ENCODE measurements at places on chromosomes 1 and 21. TPM values are rescaled to one million over a fixed set of nuclear protein-coding genes. Genes with fewer than 3 reads are reported as not detected.

Gene ERVH48-1
- not detected for total RNA-seq

Gene C1orf226
- total RNA-seq, result 0.32 TPM

Gene SPATA17
- not detected for total RNA-seq

Gene KRTAP13-2
- not detected for total RNA-seq

Gene LCE2B
- not detected for total RNA-seq

Gene KRTAP13-3
- total RNA-seq, result not detected

Gene HSF2BP
- 0.76 TPM for total RNA-seq

Gene CD52
- not detected for total RNA-seq

Gene F11R
- total RNA-seq, result 84.2 TPM

Gene FTCD
- not detected for total RNA-seq

Gene PTPRU
- total RNA-seq, result 7.6 TPM

Gene ITGB2
- 0.16 TPM for total RNA-seq

Gene TRABD2B
- total RNA-seq, result not detected

Gene OR2L8
- 0.31 TPM for total RNA-seq

Gene AIRE
- total RNA-seq, result not detected

Gene LRRC42
- 23.2 TPM for total RNA-seq

Gene LMX1A
- total RNA-seq, result not detected

Gene SPRR2G
- total RNA-seq, result not detected

Gene TCHH
- total RNA-seq, result 0.06 TPM

Gene NBPF6
- total RNA-seq, result not detected

Gene TMIGD3
- not detected for total RNA-seq

Gene KRTAP10-2
- not detected for total RNA-seq

Gene RAB4A
- 9.9 TPM for total RNA-seq

Gene FCRL2
- total RNA-seq, result not detected

Gene SLC25A34
- 0.44 TPM for total RNA-seq

Gene TAS1R2
- total RNA-seq, result not detected

Gene ZNF697
- total RNA-seq, result 35.2 TPM

Gene RNU1-1
- total RNA-seq, result 509 TPM

Data from bladder microvascular endothelial cell (primary cell).